Fibroblast of mammary gland (primary cell): ENCODE measurements at places on chromosomes 6 and 20.

DNA sequence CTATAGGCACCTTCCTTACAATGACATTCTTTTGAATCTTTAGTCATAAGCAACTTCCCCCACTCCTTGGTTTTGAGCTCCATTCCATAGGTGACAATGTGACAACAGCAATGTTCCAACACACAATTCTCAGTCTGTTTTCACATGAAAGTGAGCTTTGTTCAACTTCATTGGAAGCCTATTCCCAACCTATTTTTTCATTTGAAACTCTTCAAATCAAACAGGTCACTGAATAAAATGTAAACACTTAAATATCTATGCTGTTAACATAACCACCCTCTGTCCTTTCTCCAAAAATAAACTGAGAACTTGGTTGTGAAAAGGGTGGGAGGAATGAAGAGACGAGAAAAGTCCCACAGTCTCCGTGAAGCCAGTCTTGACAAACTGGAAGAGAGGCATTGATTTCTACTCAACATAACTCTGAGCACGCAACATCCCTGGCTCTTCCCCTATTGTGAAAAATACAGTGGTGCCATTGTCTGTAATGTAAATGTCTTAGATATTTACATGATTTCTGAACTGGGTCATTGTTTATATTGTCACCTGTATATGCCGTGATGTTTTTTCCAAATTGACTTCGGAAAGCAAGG lies 343.1 kb downstream of the TFAP2A start:
- DNase-seq = no peak

- no peak for DNase-seq
These were observed 19.3 kb downstream of the MRAP2 start for GRCh38 chr6:84052883-84053241.

DNA sequence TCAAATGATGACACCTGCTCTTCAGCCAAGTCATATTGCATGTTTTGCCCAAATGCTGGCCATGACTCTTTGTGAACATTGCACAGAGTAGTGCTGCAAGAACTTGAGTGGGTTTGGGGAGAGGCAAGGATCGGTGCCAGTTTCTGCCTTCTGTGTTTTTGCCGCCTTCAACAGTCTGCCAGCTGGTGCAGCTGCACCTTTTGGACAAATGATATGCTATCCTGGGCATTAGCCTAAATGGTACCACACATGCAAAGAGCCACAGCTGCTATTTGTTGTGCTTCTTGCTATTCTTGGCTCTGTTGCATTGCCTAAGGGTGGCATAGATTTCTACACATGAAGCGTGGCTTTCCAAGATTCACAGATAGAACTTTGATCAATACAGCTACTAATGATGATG lies 189.0 kb upstream of the CCN2 start:
- no peak for DNase-seq

- no peak for DNase-seq
These were observed 54.1 kb upstream of the NT5E start for GRCh38 chr6:85395746-85396145.

DNA sequence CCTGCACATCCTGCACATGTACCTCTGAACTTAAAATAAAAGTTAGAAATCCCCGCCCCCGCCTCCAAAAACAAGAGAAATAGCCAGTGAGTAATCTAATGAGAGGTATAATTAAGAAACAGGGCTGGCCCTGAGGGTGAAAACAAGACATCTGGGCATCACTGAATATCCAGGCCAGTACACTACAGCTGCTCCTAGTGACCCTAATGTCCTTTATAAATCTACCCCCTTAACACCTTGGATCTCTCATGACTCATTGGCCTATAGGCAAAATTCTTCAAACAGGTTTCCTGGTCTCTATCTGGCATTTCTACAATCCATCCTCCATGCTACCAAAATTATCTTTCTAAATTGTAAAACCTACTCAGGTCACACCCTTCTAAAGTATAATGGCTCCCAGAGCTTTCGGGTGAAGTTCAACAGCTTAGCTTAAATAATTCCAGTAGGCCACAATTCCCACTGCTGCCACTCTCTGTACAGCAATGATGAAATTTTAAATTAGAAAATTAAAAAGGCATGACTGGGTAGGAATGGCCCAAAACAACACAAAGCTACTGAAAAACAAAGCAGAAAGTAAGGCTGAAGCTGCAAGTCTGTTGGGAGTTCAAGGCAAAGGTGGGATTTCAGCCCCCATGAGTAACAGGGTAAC lies 260.9 kb downstream of the GMDS start:
- DNase-seq = peak; percentile 8

DNA sequence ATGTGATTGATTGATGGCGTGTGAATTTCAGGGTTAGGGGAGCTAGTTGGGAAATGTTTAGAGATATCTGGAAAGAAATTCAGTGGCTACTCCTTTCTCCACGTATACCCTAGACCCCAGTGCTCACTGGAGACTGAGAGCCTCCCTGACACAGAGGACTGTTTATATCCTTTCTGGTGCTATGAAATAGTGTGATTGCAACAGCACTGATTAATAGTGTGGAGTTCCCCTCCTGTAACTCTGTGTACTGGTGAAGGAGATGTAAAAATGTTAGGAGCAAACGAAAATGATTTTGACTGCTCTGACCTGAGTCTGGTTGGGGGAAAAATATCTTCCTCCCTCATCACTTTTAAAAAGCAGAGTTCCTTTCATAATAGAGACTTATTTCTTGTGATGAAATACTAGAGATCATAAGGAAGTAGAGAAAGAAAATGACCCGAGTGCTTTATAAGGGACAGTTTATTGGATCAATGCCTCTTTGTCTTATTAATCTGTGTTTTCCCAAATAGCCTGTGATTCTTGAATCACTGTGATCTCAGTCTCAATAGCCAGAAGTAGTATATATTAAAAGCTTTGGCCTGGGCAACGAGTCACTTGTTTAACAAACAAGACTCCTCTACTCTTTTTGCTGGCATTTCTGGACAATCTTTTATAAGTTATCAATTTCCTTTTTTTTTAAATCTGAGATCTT lies 92.3 kb downstream of the RNF182 start:
- peak; percentile 25 for DNase-seq

GRCh38 chr20:13723011-13723410 lies 61.7 kb downstream of the ESF1 start:
- DNase-seq = peak; percentile 58

DNA sequence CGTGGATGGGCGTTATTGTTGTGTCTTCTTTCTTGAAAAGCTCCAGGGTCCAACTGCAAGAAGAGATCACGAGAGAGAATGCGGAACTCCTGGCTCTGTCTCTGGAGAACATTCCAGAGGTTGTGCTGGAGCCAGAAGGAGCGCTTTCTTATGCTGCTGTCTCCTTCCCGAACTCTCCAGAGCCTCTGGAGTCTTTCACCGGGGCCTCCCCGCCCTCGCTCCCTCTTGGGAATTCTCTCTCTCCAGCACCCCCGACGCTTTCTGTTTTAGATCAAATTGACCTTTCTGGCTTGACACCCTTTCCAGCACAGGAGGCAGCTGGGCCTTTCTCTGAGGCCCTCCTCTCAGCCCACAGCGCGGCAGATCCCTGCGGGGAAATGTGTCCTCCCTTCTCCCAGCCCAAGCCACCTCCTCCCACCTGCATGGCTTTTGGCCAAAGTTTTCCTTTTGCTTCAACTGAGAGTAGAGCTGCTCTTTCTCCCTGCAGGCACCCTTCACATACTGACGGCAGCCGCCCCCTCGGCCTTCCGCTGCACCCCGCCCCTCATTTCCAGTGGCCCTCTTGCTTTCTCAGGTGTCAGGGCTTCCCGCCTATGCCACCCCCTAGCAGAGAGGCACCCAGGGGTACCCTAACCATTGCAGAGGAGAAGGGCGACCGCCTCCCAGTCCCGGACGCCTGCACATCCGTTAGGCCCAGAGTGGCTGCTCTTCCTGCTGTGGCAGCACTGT lies 6.6 kb upstream of the CCR6 start:
- DNase-seq = peak; percentile 2

GRCh38 chr20:52469128-52469527 lies 277.5 kb upstream of the ZFP64 start:
- DNase-seq = no peak

GRCh38 chr6:126672649-126673048 lies 332.7 kb downstream of the CENPW start:
- DNase-seq = peak; percentile 76

- no peak for DNase-seq
These were observed 122.2 kb downstream of the MTFR2 start for GRCh38 chr6:136127873-136128272.

GRCh38 chr6:44430326-44430725 lies 42.8 kb downstream of the CDC5L start:
- DNase-seq = no peak

GRCh38 chr6:164563924-164564323 lies 745.5 kb downstream of the C6orf118 start:
- DNase-seq = no peak

- no peak for DNase-seq
These were observed 3.4 kb downstream of the AHCY start for GRCh38 chr20:34299556-34300255.

GRCh38 chr6:70257768-70258273 lies 45.1 kb downstream of the COL9A1 start:
- peak; percentile 2 for DNase-seq

GRCh38 chr6:110125361-110125760 lies 54.1 kb downstream of the WASF1 start:
- no peak for DNase-seq
